CD4-positive, alpha-beta T cell (primary cell): ENCODE measurements at places on chromosomes 6 and 20.

DNA sequence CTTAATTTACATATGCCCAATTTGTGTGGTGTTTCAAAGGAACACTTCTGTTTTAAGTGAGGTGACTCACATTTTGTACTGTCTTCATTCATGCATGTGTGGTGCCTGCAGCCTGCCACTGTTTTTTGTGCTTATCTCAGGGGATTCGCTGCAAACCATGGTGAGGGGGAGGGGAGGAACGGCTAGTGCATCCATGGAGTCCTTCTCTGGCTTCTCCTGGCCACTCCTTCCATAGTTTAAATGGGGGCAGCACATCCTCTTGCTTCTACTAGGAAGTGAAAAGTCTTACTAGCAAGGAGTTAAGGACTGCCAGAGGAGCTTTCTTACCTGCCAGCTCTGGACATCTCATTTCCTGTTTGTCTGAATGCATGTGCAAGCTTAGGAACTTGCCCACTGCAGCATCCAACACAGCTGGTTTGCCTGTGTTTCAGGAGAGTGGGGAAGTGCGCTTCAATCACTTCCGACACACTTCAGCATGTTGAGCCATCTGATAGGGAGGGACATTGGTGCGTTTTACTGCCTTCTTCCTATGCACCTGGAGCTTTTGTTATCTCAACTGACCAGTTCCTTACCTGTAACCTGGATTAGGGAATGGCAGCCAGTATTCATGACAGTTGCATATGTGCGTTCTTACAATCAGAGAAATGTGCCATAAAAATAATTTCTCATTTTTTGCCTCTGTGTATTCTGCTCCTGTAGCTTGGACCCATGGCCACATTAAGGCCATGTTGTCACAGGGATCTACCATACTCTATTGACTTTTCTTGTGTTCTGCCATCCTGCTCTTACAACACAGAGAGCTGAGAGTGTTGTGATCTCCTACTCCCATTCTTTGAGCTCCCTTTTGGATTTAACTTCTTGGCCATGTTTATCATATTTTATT is 211.3 kb downstream of the ARID1B start:
- DNase-seq = no peak

DNA sequence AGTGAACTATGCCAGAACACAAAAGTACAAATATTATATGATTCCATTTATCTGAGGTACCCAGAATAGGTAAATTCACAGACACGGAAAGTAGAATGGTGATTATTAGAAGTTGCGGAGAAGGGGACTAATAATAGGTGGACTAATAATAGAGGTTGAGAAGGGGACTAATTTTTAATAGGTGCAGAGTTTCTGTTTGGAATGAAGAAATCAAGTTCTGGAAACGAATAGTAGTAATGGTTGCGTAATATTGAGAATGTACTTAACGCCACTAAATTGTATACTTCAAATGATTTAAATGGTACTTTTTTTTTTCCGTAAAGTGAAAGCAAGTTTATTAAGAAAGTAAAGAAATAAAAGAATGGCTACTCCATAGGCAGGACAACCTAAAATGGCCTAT is 33.2 kb downstream of the B4GALT5 start:
- no peak for DNase-seq

DNA sequence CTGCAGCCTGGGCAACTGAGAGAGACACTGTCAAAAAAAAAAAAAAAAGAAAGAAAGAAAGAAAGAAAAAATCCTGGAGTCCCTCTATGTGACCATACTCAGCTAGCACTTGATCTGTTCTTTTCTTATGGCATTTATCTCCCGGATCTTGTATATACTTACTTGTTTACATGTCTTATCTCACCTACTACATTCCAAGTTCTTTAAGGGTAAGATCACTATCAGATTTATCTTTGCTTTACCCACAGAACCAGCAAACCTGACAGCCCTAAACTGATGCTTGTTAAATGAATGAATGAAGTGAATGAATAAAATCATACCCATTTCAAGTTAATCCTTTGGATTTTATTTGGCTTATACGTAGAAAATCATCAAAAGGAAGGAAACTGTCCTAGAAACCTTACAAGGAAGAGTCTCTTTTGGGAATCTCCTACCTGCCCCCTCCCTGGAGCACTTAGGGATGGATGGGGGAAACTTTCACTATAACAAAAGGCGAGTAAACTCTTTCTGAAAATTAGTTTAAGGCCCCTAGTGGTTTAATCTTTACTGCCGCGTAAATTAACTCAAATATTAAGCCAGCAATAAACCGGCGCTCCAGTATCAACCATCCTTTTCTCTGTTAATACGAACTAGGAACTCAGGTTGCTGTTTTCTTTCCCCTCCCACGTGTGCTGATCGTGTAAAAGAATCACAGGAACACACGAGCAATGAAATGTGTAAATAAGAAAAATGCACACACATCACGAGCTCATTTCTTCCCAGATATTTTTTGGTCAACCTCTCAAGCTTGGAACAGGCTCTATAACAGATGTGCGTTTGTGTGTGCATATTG is 1.3 kb upstream of the UTRN start:
- DNase-seq = no peak

DNA sequence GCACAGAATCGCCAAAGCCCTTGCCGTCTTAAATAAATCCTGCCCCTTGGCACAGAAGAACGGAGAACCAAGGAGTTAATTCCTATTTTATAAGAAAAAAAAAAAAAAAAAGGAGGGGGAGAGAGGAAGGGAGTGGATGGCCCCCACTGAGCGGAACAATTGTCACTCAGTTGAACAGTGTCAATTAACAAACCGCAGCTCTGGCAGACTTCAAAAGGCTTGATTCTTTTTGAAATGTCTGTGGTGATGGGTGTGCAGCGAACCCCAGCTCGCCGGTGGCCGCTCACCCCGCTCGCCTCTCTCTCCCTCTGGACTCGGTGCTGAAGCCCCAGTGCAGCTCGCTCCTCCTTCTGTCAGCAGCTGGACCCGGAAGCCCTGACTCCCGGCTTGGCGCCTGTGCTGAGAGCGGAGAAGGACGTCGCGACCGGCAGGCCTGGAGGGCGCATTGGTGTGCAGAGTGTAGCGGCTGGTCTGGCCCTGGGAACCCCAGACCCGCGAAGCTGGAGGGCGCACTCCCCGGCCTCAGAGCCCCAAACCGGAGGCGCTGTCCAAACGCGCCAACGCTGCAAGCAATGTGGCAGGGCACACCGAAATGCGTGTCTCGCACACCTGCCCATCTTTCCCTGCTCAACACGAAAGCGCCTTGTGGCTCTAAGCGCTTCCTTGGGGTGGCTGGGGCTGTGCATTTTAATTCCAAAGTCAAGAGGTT is 3.4 kb downstream of the LINC00237 start:
- DNase-seq = peak; percentile 18

- no peak for DNase-seq
Measured at GRCh38 chr6:41451039-41451438, 95.1 kb upstream of the FOXP4 start.
